ENCODE measurements at places on chromosomes 1 and 21. TPM values are rescaled to one million over a fixed set of nuclear protein-coding genes. Genes with fewer than 3 reads are reported as not detected.

Gene GPR153
- total RNA-seq, result 1.6 TPM

Gene WNT9A
- not detected for total RNA-seq

Gene PYGO2
- 35.0 TPM for total RNA-seq

DNA sequence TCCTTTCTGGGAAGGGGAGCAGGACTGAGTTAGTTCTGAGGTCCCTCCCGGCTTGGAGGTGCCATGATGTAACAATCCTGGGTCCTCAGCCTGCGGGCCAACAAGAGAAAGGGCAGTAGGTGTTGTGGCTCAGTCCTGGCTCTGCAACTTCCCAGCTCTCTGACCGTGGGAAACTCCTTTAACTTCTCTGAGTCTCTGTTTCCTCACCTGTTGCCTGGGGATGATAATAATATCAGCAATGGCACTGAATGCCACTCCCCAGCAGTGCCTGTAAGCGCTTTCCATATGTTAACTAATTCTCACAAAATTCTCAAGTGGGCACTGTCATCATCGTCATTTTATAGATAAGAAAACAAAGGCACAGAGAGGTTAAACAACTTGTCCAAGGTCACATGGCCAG, 2.3 kb downstream of the PADI3 start:
- no peak for DNase-seq

Gene LCE2A
- not detected for total RNA-seq

Gene NBPF15
- 30.6 TPM for total RNA-seq

DNA sequence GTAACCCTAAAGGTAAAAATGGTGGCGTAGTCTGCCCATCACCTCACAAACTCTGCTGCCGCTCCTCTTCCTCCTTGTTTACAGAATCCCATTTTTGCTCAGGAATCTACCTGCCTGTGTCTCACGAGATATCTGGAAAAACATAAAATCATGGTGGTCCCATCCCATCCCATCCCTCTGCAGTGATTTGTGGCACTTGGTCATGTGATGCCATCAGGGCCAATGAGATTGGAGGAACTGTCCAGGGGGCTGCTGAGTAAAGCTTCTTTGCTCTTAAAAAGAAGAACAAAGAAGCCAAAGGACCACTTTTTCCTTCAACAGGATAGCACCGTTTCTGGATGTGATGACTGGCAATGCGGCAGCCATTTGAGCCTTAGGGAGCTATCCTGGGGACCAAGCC, 33.0 kb upstream of the CLDN14 start:
- no peak for DNase-seq

DNA sequence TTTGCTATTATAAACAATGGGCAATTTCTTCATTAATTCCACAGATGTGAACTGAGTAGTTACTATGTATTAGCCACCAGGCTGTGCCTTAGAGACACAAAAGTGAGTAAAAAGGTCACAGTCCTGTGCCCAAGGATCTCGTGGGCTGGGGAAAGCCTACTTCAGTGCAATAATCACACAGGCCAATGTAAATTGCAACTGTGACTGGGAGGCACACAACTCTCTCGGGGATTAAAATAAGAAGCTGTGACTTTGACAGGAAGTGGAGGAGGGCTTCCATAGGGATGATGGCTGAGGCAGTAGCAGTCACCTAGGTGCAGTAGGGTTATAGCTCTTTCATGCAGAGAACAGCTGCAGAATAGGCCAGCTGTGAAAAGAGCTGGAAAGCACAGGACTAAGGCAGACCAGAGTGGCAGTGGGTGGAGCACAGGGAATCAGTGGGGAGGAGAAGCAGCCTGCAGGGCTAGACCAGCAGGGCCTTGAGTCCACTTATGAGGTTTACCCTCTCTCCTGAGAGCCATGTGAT, 121.9 kb downstream of the MAB21L3 start:
- no peak for DNase-seq

GRCh38 chr21:15277466-15277865, 212.7 kb upstream of the NRIP1 start:
- DNase-seq, result no peak

Gene NUDT4B
- 1.2 TPM for total RNA-seq

- DNase-seq, result no peak
Measured at GRCh38 chr1:232998646-232999045, 48.2 kb downstream of the NTPCR start.

DNA sequence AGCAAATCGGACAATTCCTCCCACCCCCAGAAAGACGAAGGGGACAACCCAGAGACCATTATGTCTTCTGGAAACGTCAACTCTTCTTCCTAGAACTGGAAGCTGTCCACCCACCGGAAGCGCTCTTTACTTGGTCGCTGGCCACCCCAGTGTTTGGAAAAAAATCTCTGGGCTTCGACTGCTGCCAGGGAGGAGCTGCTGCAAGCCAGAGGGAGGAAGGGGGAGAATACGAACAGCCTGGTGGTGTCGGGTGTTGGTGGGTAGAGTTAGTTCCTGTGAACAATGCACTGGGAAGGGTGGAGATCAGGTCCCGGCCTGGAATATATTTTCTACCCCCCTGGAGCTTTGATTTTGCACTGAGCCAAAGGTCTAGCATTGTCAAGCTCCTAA, 3.2 kb downstream of the S1PR1 start:
- no peak for DNase-seq

- no peak for DNase-seq
Measured at GRCh38 chr1:243658594-243659105, 191.4 kb downstream of the AKT3 start.

- peak; percentile 75 for DNase-seq
Measured at GRCh38 chr21:42193131-42193671, 25.7 kb upstream of the ABCG1 start.

Measured in activated T-helper 1 cell treated with anti-CD3 and anti-CD28 coated beads, Interleukin-12 subunit alpha, Interleukin-12 subunit beta, Interleukin-2, Interleukin-4 antibody, amounts not matched to agents 30 ng/mL and 10 ng/mL and 1 ng/mL, durations not matched to agents 14 hours and 24 hours and 36 hours (primary cell).